ENCODE measurements at places on chromosomes 6 and 20.
A peak's percentile ranks its signal among the peaks of the same experiment; 100 is the strongest.

- DNase-seq: no peak
Observed at GRCh38 chr6:33738153-33738552, 8.6 kb downstream of the IP6K3 start.

- DNase-seq: no peak
Observed at GRCh38 chr6:167027772-167028171, 28.6 kb downstream of the CEP43 start.

DNA sequence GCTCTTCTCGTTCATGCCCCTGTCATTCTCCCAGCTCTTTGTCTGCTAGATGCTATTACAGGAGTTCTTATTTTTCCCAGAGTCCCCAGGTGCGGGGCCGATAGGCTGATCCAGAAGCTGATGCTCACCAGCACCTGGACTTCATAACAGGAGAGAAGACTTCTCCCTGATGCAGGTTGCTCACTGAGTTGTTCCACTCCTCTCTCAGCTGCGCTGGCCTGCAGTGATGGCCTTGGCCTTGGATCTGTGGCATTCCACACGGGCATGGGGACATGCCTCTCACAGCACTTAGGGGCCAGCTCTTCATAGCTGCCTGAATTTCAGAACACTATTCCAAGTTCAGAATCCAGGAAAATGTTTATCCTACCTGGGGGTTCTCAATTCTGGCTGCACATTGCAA lies 7.1 kb upstream of the TXNDC5 start:
- no peak for DNase-seq

- no peak for DNase-seq
Observed at GRCh38 chr6:135188718-135189117, 7.6 kb downstream of the MYB start.

DNA sequence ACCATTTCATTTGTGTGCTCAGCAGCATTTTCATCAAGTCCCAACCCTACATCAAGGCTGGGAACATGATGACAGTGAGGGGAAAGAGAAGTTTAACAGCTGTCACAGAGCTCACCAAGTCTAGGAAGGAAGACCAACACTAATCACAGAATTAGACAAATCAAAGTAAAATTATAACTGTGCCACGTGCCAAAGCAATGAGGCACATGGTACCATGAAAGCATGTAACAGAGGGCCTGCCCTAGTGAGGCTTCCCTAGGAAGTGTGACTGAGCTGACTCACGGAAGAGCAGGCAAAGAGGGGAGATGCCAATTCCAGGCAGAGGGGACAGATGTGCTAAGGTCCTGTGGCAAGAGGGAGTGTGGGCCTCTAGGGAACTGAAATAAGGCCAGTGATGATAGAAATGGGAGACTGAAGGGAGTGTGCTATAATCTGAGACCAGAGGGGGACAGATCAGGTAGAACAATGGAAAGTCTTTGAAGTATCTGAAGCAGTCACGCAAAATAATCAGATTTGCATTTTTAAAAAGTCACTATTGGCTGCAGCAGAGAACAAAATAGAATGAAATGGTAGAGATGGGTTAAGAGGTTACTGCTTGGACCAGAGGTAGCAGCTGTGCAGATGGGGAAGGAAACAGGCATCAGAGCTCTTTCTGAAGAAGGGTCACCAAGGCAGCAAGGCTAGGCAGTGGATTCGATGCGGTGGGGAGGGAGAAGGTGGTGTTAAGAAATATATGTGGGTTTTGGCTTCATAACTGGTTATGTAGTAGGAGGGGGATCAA lies 86.8 kb downstream of the GPR6 start:
- no peak for DNase-seq

- no peak for DNase-seq
Observed at GRCh38 chr6:134619077-134619476, 301.2 kb upstream of the SGK1 start.

DNA sequence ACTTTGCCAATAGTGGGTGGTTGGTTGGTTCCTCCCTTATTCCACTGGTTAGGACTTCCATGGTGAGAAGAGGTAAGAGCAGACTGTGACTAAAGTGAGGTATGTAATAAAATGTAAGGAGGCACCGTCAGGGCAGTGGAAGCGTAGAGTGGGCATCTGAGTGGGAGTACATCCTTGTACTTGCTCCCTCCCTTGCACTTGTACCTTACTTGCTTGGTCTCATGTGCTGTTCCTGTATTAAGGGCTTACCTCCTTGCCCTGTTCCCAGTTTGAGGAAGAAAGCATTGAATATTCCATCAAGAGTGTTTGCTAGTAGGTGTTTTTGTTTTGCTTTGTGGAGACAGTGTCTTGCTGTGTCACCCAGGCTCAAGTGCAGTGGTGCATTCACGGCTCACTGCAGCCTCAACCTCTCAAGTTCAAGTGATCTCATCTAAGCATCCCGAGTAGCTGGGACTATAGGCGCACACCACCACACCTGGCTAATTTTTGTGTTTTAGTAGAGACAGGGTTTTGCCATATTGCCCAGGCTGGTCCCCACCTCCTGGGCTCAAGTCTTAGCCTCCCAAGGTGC lies 25.5 kb downstream of the AMD1 start:
- no peak for DNase-seq

- DNase-seq: no peak
Observed at GRCh38 chr6:43254138-43254817, 11.0 kb downstream of the TTBK1 start.

DNA sequence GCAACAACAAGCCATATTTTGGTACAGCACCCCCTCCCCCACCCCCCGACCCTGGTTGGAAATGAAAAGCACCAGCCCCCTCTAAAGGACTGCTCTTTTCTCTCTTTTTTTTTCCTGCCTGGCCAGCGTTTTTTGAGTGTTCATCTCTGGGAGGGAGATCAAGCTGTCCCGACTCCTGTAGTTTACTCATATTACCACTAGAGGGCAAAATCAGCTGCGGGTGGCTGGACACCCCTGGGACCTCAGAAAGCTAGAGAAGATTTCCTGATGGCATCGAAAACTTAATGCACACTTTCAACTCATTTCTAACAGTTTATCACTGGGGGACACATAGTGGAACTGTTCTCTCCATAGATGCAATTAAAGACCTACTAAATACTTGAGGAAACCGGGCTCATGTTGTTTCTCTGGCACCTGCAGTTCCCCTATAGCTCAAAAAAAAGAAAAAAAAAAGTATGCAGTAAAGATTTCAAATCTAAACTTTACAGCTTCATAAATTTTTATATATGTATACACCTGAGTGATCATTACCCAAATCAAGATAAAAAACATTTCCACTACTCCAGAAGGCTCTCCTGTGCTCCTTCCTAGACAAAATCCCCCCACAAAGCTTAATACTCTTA lies 24.4 kb downstream of the CNBD2 start:
- peak; percentile 86 for DNase-seq

DNA sequence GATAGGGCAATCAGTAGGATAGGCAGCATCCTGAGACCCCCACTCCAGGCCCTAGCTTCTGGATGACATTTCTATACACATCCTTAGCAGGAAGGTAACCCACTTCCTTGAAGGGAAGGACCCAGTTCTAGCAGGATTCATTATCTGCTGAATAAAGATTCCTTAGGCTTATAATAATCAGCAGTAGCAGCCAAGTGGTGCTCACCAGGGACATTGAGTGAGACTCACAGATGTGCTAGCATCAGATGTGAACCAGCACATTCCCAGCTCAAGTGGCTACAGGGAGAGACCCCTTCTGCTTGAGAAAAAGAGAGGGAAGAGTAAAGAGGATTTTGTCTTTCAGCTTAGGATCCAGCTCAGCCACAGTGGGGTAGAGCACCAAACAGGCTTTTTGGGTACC lies 244.8 kb upstream of the UFL1 start:
- DNase-seq: no peak

- DNase-seq: no peak
Observed at GRCh38 chr6:49551866-49552129, 1.3 kb downstream of the C6orf141 start.

GRCh38 chr6:6225885-6226529 lies 94.5 kb downstream of the F13A1 start:
- no peak for DNase-seq

DNA sequence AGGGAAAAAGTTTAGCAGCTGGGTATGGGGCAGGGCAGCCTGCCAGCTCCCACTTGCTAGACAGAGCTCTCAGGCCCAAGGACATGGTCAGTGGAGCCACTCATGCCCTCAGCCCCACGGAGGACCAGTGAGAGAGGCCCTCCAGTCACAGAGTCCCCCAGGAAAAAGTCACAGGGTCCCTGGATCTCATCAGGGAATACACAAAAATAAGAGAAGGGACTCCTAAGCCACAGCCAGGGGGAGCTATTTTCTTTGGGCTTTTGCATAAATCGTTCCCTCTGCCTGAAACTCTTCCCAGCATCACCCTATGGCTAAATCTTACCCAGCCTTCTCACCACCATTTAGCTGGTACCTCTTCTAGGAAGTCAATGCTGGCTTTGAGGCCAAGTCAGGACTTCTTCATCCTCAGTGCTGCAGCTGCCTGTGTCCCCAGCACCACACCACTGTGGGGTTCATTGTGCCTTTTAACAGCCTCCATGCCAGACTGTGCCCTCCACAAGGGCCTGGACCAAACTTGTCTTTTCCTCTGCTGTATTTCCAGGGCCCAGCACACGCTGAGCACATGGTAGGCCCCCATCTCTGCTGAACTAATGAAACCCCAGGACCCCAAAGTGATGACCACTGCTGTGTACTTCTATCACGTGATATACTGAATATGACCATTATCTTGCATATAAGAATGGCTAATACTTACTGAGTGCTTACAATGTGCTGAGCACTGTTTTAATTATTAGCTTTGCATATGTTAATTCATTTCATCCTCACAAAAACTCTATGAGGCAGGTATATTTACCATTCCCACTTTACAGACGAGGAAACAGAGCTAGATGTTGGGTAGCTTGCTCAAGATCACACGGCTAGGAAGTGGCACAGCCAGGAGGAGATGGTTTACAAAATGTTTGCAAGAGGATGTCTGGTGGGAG lies 2.0 kb downstream of the ZNF335 start:
- peak; percentile 79 for DNase-seq

DNA sequence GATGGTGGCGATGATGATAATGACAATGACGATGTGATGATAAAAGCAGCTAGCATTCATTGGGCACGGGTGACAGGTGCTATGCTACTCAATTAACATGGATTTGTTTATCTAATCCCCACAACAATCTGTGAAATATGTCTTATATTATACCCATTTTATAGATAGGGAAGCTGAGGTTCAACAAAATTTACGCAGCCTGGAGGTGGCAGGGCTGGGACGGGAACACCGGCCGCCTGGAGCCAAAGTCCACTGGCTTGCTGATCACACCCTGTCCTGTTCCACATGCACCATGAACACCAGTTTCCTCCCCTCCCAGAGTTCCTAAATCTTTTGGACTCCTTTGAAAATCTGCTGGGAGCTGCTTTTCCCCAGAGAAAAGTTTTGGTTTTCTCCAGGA lies 23.0 kb downstream of the RIMS4 start:
- DNase-seq: no peak

DNA sequence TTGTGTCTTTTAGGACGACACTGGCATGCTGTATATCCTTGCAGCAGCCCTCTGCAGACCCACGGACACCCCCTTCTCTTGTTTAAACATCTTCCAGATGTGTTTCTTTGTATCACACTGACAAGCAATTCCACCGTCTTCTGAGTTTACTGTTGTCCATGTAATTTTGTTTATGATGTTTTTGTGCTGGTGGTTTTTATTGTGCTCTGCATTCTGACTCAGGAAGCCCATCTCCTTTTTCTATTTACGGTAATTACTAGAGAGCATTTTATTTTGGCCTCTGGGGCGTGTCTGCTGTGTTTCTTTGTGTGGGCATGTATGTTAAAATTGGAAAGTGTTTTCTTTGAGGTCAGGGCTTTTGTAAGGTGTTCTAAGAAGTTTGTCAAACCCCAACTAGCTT lies 111.9 kb downstream of the JARID2 start:
- no peak for DNase-seq

DNA sequence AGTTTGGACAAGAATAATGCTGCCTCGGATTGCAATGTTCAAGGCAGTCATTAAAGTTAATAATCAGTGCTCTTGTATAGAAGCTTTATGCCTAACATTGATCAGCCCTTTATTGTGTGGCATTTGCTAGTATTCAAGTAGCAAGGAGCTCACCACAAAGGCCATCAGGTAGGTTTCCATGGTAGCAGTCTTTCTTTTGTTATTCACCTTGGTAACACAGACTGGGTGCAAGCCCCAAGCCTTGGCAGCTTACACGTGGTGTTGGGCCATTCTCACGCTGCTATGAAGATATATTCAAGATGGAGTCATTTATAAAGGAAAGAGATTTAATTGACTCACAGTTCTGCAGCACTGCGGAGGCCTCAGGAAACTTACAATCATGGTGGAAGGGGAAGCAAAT lies 149.3 kb downstream of the ADAT2 start:
- no peak for DNase-seq

- no peak for DNase-seq
Observed at GRCh38 chr6:122563364-122564052, 46.7 kb upstream of the PKIB start.

DNA sequence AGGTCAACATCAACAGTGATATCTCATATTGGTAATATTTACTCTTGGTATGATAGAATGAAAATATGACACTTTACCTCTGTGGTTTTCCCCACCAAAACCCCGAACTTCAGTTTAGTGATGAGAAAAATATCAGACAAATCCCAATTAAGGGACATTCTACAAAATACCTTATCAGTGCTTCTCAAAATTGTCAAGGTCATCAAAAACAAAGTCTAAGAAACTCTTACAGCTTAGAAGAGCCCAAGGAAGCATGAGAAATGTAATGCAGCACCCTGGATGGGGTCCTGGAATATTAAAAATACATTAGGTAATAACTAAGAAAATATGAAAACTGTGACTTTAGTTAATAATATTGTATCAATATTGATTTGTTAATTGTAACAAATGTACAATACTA lies 148.3 kb upstream of the TFAP2D start:
- no peak for DNase-seq

GRCh38 chr20:11965602-11966001 lies 47.9 kb downstream of the BTBD3 start:
- no peak for DNase-seq

DNA sequence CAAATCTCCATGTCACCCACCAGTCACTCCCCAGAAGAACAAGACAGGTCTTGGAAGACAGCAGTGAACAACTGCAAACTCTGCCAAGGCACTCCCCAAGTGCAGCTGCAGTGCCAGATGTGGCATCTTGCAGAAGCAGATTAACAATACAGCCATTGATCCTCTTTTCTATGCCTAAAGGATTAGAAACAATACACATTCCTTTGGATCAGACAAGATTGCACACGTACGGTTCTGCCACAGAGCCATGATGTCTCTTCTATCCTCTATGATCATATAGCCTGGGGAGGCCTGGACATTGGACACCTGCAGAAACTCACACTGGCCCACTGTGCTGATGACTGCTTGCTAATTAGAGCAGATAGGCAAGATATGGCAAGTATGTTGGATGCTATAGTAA lies 155.9 kb downstream of the MYLK4 start:
- no peak for DNase-seq

DNA sequence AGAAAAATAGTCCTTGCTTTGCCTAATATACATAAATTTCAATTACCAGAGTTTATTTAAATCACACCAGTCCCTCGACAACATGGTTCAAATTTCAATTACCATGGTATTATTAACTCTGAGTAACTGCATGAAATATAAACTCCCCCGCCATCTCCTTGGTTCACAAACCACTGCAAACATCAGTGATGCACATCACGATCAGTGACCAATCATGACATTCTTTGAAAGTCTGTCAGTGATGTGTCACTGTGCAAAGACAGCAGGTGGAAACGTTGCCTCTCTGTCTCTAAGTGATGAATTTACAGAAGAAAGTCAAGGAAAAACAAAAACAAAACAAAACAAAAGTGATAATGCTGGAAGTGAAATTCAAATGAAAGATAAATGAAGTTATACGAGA lies 86.7 kb downstream of the TASP1 start:
- DNase-seq: peak; percentile 8

- peak; percentile 67 for DNase-seq
Observed at GRCh38 chr20:16517946-16518783, 55.1 kb downstream of the KIF16B start.
